COLO829 (cell line): ENCODE measurements at places on chromosomes 2 and 18.

DNA sequence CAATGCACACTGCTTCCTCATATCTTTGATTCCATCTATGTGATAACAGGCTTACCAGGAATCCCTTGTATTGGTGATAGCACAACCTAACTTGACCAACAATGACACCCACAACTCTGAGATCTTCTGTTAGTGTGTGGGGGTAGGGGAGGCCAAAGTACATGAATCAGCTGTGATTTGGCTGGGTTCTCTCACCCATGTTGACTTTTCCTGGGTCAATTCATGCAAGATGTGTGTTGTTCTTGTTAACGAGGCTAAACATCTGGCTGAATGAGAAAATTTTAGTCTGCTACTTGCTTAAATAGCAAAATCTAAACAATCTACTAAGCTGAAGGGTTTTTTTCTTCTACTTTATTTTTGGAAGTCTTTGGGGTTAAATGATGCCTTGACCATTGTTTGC lies 341.2 kb upstream of the SLC14A2 start:
- no peak for DNase-seq

DNA sequence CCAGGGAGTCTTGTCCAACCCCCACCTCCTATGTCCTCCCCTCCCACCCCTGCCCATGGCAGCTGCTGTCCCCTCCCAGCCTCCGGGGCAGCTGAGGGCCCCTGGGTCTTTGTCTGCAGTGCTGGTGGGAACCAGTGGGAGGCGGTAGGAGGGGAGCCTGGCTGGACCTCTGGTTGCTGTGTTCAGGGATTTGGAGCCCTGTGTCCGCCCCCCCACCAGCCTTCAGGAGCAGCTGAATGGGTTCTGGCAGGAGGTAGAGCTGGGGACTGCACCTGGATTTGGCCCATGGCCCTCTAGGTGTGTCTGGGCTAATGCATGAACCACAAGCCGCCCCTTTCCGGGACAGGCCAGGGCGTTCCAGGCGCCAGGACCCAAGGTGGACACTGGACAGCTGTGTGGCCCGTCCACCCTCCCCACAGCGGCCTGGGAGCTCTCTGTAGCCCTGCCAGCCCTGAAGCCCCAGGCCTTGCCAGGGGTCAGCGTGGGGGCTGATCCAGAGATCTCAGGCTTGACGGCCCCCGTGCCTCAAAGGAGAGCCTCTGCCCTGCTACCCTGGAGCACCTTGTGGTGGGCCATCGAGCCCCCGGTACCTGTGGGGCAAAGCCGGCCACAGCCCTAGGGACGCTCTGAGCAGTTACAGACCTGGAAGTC lies 25.4 kb downstream of the GPC1 start:
- no peak for DNase-seq

- peak; percentile 10 for DNase-seq
Measured at GRCh38 chr2:221527776-221528309, 44.3 kb downstream of the EPHA4 start.

DNA sequence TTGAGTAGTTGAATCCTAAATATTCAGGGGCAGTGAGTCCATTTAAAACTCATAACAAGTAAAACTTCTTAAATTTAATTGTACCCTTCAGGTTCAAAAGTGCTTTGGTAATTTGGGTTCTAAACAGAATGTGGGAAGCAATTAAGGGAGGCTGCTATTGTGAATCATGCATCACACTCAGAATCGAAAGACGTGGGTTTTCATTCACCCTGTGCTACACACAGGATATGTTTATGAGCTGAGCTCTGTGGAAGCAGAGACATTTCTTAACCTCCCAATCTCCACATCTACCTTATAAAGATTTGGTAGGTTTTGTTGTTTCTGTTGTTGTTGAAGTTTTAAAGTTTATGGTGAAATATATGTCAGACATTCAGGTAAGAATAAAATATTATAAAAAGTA lies 633.4 kb downstream of the DPP10 start:
- no peak for DNase-seq

- no peak for DNase-seq
Measured at GRCh38 chr18:76453057-76453561, 41.9 kb downstream of the ZNF516 start.

DNA sequence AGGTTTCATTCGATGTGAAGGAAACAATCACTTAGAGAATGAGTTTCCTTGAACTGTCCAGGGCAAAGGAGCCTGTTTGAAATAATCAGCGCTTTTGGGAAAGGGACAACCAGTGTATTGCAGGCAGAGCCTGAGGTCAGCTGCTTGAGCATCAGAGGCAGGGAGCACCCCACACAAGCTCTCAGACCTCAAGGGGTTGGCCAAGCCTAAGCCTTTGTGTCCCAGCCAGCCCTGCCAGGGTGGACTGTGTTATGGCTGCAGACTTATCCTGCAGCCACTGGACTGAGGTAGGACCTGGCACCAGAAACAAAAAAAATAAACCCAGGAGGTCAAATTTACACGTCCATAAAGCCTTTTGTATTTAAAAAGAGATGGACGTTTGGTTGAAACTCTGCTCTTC lies 228.3 kb downstream of the SEPTIN10 start:
- no peak for DNase-seq

DNA sequence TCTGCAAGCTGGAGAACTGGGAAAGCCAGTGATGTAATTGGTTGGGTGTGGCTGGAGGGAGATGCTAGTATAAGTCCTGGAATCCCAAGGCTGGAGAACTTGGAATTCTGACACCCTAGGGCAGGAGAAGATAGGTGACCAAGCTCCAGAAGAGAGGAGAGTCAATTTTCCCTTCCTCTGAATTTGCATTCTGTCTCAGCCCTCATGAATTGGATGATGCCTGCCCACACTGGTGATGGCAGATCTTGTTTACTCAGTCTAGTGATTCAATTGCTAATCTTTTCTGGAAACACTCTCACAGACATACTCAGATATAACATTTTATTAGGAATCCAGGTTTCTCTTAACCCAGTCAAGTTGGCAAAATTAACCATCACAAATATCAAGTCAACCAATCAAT lies 287.2 kb downstream of the RDH14 start:
- DNase-seq: no peak

- DNase-seq: no peak
Measured at GRCh38 chr2:190352668-190353536, 9.5 kb downstream of the INPP1 start.

DNA sequence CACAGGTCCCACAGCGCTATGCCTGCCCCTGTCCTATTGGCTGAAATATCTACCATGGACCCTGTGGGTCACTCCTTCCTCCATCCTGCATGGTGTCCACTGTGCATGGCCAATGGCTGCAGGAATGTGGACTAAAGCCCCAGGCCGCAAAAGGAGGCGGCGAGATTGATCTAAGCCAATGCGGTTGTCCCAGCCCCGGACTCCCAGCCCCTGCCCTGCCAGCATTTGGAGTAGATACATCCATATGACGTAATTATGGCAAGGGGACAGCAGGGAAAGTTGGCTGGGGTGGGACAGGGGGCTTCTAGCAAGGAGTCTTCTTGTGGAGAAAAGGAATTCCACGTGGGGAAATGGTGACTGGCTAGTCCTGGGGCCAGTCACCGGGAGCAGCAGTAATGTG lies 11.4 kb upstream of the ZNF516 start:
- no peak for DNase-seq

DNA sequence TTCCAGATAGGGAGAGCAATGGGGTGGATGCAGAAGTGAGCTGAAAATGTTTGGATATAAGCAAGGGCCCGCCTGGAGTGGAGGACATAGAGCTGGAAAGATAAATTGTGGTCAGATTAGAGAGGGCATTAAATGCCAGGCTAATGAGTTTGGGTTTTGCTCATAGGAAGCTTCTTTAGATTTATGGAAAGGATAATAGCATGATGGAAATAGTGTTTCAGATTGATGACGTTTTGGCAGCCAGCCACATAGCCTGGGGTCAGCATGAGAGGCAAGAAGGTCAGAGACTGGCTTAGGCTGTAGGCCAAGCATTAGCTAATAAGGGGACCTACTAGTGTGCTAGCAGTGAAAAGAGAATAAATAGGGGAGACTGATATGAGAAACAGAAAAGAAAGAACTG lies 321.6 kb downstream of the STK39 start:
- peak; percentile 15 for DNase-seq

DNA sequence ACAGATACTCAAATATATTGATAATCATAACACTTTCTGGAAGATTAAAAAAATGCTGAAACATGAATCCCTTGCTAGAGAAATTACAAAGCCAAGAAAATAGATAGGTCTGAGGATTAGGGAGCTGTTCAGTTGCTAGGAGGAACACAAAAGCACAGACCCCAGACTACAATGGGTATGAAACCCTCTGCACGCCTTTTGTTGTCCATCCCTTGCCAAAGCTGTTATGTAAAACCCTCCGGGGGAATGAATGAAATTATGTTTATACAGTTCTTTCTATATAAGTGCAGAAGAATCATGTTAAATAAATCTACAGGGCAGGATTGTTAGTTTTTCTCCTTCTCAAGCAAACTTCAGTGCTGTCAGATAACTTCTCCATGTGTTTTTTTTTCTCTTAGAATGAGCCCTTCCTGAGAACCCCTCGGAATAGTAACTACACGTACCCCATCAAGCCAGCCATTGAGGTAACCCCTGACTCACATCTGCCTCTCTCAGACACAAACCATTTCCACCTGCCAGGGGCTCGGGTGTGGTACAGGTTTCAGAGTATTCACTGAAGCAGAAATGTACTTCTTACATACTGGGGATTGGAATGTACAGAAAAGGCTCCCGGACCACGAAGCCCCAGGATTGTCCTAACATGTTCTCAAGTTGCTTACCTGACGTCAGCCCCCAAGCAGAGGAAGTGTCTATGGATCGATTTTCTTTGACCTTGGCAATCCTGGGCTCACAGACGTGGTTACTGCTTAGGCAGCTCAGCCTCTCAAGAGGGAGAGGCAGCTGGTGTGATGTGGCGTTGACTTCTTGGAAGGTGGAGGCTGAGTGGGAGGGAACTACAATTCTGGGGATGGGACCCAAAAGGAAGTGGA lies 118.0 kb downstream of the PLB1 start:
- no peak for DNase-seq

DNA sequence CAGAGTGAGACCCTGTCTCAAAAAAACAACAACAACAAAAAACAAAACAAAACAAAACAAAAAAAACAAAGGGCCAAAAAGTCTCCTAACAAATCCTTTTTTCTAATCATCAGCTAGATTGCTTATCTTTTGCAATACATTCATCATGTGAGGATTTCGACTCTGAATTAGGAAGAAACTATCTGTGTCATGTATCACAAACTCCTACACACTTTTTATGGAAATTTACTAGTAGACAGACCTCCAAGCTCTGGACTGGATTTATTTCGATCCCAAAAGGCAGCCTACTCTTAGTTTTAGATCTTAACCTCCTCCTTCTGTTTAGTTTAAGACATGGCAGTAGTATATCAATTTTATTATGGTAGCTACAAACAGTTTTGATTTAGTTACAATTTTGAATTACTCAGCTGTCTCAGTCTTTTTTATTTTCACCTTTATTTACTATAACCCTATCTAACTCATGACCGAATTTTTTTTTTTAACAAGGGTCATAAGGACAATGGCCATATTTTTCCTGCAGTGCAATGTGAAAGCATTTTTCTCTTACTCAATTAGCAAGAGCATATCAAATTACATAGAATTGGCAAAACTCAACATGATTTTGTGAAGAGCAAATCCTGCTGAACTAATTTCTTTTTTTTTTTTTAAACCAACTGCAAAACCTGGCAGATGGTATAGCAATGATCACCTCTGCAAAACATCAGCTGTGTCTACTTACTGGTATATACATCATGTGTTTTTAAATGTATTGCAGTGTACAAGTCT lies 10.7 kb upstream of the CCDC88A start:
- DNase-seq: no peak

GRCh38 chr18:48983793-48984437 lies 33.1 kb upstream of the SMAD7 start:
- no peak for DNase-seq

DNA sequence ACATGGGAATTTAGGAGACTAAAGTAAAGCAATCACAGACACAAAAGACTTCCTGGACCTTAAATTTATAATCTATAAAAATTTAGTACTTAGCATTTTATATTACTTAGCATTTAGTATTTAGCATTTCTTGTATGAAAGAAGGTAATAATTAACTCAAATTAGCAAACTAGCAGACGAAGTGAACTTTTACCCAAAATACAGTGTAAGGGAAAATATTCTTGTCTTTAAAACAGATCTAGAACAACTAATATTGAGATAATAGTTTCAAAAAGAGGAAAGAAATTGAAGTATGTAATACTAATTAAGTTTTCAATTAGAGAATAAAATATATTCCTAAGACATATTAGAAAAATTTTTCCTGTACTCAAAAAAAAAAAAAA lies 134.5 kb upstream of the ZNF804A start:
- DNase-seq: no peak

- DNase-seq: no peak
Measured at GRCh38 chr2:42928692-42929545, 136.5 kb upstream of the HAAO start.

GRCh38 chr2:95274291-95275150 lies at the start of gene PROM2:
PROM2 (plus strand) TSS chr2:95274449; CDS start chr2:95274586, 137 bp downstream.
- no peak for DNase-seq

GRCh38 chr2:1497122-1497611 lies 83.9 kb downstream of the TPO start:
- no peak for DNase-seq

- DNase-seq: no peak
Measured at GRCh38 chr2:132544006-132544630, 125.9 kb downstream of the LYPD1 start.

DNA sequence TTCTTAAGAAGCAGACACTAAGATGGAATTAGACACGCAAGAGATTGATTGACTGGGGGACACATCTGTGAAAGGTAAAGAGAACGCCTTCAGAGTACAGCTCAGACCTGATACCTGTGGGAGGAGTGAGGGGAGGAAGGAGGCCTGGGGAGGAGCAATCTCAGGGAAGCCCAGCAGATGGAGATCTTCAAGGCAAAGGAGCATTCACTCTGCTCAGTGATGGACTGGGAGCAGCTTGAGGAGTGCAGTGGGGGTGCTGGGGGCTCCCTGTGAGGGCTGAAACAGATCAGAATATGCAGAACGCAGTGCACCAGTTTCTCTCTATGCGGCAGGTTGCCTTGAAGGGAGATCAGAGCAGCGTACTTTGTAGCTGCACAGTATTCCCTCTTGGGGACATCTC lies 103.7 kb upstream of the ATP8B1 start:
- DNase-seq: no peak
